ENCODE measurements at places on chromosomes 5 and 9. TPM values are rescaled to one million over a fixed set of nuclear protein-coding genes. Genes with fewer than 3 reads are reported as not detected.

- DNase-seq: peak; percentile 52
These were observed 187.2 kb upstream of the ZNF462 start for GRCh38 chr9:106675780-106676179.

The FBP2 gene
- 0.29 TPM for total RNA-seq

The PCDHB13 gene
- total RNA-seq: 3.1 TPM

GRCh38 chr9:17631396-17631795 lies 52.5 kb downstream of the SH3GL2 start:
- no peak for DNase-seq

DNA sequence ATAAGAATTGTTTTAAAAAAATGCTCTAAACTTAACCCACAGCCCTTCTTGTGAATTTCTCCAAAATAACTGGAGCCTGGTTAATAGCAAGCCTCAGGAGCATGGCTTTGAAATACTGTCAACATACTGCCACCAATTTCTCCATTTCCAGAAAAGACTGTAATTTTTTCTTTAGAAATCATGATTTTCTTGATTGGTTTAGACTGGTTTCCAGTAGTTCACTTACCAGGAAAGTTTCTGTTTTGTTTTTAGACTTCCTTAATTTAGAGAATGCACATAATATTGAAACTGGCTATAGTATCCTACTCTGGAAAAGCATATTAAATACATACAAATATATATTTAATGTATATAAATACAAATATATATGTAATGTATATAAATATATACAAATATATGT lies 4.5 kb upstream of the CD274 start:
- DNase-seq: no peak

The CD274 gene
- 2.1 TPM for total RNA-seq

The TCF7 gene
- 7.0 TPM for total RNA-seq

DNA sequence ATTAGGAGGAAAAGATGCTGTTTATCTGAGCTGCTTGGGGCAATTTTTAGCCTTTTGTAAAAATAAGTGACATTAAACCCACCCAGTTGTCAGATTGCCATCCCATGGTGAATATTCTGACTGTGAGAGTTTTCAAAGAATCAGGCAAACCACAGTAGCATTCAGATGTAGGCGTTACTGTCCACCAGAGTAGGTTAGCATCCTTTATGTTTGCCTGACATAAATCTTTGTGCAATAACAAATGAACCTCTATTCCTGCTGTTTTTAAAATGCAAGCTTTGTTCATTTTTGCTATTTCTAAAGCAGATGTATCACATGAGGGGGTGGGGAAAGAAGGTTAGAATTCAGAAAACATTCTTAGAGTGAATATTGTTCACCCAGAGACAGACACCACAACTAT lies 427.8 kb downstream of the CDH9 start:
- no peak for DNase-seq

GRCh38 chr5:158658446-158659230 lies 441.1 kb downstream of the EBF1 start:
- no peak for DNase-seq

DNA sequence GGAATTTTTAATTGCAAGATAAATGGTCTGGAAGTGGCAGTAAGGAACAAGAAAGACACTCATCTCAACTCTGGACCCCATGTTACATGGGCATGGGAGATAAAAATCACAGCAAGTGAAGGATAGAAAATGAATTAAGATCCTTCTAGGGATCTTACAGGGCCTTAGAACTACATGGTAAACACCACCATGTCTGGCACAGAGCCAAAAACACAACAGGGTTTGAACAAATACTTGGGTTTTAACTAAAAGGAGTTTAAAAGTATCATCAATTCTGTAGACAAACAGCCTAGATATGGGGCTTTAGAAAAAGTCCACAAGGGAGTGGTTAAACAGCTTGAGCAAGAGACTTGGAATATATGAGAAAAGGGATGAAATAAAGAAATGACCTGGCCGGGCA lies 366.4 kb downstream of the ARL15 start:
- no peak for DNase-seq

- no peak for DNase-seq
These were observed 108.5 kb downstream of the ELAVL2 start for GRCh38 chr9:23717505-23717904.

GRCh38 chr5:122498163-122498562 lies 186.1 kb downstream of the SNCAIP start:
- DNase-seq: no peak

GRCh38 chr5:158895588-158895987 lies 204.1 kb downstream of the EBF1 start:
- DNase-seq: no peak

The SH3TC2 gene
- total RNA-seq: 0.57 TPM

The INSYN2B gene
- total RNA-seq: 0.84 TPM

The RMND5B gene
- total RNA-seq: 37.4 TPM

GRCh38 chr5:99169309-99169708 lies 240.5 kb upstream of the CHD1 start:
- no peak for DNase-seq

DNA sequence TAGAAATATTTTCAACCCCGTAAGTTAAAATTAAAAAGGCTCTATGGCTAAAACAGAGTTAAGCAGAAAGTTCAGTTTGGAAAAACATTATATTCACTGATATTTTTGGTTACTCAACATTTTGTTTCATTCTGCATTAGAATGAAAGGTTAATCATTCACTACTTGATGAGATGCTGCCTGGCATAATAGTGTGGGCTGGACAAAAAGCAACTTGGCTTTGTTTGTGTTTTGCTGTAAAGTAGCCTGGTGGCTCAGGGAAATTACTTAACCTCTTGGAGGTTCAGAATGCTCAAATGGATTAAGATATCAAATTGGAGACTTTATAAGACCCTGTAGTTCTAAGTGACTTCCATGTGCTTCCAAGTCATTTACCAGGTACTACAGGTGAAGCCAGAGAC lies 367.4 kb upstream of the TRPC7 start:
- DNase-seq: no peak

- DNase-seq: no peak
These were observed 74.9 kb upstream of the SELENOP start for GRCh38 chr5:42886635-42887034.

GRCh38 chr9:109012876-109013678 lies at the start of gene CTNNAL1:
TSS of gene CTNNAL1 (minus strand) at chr9:109013499. CDS start at chr9:109013442, 57 bp downstream.
- DNase-seq: peak; percentile 98

DNA sequence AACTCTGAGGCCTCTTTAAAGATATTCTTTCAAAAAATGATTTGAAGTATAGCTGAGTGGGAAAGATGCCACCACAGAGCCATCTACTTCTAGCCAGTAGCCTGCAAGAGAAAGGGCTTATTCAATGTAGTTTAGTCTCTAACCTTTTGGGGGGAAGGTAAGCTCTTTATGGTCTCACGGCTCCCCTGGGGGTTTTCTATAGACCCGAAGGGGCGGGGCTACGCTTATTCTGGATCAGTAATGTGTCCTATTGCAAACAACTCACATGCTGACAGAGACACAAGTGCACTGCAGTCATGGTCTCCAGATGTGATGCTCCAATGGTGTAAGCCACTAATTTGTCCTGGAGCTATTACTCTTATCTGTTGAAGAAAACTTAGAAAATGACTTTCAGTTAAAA lies 53.4 kb upstream of the RPS23 start:
- DNase-seq: no peak

GRCh38 chr5:171312129-171312974 lies 3.3 kb downstream of the TLX3 start:
- DNase-seq: no peak

GRCh38 chr5:82295959-82296531 lies 17.9 kb upstream of the RPS23 start:
- DNase-seq: no peak

DNA sequence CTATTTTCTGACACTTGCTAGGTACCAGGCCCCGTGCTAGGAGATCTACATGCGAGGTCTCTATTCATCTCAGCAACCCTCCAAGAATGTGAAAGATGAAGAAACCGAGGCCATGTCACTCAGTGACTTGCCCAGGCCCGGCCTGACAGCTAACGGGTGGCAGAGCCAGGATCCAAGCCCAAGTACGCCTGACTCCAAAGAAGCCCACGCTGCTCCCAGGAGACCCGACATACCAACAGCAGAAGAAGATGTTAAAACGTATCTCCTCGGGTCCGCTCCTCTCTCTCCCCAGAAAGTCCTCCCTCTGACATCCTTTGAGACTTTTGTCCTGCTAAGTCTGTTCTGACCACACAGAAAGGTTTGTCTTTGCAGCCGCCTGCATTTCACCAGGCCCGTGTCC lies 65.2 kb downstream of the CRB2 start:
- no peak for DNase-seq

GRCh38 chr5:69326365-69326764 lies 6.2 kb downstream of the CCDC125 start:
- no peak for DNase-seq

DNA sequence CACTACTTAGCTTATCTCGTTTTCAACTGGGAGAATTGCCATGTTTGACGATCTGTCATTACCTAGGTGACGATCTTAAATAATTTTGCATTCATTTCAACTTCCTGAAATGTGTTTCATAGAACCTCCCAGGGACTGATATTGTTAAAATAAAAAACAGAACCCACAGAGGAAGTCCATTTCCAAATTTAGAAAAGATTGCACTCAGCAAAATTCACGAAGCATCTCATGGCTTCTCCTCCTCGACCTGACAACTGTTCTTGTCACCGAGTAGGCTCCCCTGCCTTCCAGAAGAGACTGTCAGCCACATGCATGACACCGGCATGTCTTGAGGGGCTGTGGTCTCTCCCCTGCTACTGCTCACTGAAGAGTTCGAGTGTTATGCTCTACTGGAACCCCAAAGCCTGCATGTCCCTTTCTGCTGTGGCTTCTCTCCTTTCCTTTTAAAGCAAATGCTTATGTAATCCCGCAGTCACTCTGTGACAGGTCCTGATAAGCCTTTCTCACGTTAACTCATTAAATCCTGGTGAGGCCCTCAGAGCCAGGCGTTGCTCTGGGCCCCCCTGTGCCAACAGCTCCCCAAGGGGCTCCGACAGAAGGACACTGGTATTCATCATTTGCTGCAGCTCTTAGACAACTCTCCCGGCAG lies 26.8 kb upstream of the ANKRD33B start:
- no peak for DNase-seq

The PRRX2 gene
- total RNA-seq: 5.6 TPM

All from adrenal gland (tissue), 19 donors.